ENCODE measurements at places on chromosomes 7 and 10.

DNA sequence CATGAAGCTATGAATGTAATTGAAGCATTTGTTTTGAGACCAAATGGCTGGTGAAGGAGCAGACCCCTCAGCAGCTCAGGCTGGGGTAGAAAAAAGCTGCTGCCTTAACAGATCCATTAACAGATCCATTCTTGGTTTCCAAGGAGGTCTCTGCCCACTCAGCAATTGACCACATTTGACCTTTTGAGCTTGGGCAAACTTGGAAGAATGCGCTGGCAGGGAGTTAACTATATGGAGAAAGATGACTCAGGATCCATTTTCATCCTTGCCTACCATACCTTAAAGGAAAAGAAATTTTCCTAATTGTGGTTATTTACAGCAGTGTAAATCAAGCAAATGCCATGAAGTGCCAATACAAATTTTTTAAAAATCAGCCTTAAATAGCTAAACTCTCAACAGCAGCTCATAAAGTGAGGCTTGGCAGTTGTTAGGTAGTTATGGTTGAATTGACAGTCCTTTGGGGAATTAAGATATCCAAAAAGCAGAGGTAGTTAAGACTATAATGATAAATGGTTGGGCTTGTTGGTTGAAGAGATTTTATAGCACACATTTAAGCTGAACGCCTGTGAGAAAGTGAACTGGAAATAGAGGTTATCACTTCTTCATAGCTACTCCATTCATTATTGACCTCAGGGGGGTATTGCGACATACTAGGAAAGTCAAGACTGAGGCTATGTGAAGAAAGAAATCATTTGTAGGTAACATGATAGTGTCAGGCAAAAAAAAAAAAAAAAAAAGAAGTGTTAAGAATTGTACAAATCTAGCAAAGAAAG, 83.9 kb downstream of the MKX start:
- no peak for DNase-seq

- DNase-seq = no peak
These were observed 113.1 kb downstream of the ZMIZ1 start for GRCh38 chr10:79181698-79182521.

- no peak for DNase-seq
These were observed 123.0 kb upstream of the ADARB2 start for GRCh38 chr10:1860351-1860750.

GRCh38 chr10:71527135-71527534, 130.4 kb downstream of the CDH23 start:
- DNase-seq = no peak

GRCh38 chr10:77001206-77001605, 636.4 kb downstream of the KCNMA1 start:
- no peak for DNase-seq

All from NT2/D1 (cell line).